SK-MEL-5 (cell line): ENCODE measurements at places on chromosomes 13 and 19. TPM values are rescaled to one million over a fixed set of nuclear protein-coding genes. Genes with fewer than 3 reads are reported as not detected.

Gene KIR2DL4
- total RNA-seq, result not detected in 2 replicates

Gene CGB8
- not detected in 2 replicates for total RNA-seq

- no peak for DNase-seq
Measured at GRCh38 chr19:33048806-33049676, 15.6 kb downstream of the RHPN2 start.

DNA sequence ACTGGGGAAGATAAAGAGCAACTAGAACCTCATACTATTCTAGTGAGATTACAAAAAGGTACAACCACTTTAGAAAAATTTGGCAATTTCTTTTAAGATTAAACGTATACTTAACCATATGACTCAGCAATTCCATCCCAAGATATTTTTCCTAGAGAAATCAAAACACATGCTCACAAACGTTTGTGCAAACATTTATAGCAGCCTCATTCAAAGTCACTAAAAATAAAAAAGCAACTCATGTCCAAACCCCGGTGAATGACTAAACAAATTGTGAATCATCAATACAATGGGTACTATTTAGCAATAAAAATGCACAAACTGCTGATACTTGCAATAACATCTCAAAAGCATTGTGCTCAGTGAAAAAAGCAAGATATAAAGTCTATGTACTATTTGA is 121.5 kb downstream of the FRY start:
- DNase-seq, result no peak
